ENCODE measurements at places on chromosomes 7 and 10.

DNA sequence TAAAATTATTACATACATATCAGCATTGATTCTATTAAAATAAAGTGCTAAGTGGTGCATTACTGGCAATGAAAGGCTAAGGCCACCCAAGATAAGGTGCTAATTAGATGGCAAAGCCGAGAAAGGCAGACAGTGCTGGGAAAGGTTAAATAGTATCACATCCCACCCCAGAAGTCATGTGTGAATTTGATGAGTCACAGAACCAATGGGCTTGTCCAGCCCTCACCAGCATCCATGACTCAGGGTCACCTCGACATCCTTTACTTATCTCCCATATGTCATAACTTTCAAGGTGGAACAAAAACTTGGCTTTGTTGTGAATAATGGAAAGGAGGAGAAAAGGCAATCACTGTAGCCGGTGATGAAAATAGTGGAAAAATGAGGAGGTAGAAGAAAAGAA, 459.1 kb downstream of the PLXNA4 start:
- DNase-seq = no peak

GRCh38 chr7:140677496-140677895, 4.8 kb downstream of the ADCK2 start:
- no peak for DNase-seq

GRCh38 chr10:102583435-102584417, 60.6 kb upstream of the TRIM8 start:
- peak; percentile 85 for DNase-seq

GRCh38 chr10:44316187-44316921, 68.5 kb downstream of the CXCL12 start:
- DNase-seq = no peak

GRCh38 chr7:77425101-77426051, 9.2 kb upstream of the GSAP start:
- peak; percentile 48 for DNase-seq

- DNase-seq = no peak
Measured at GRCh38 chr10:131246775-131247174, 64.7 kb downstream of the TCERG1L start.

GRCh38 chr10:3393958-3394357, 221.4 kb upstream of the PITRM1 start:
- DNase-seq = no peak

DNA sequence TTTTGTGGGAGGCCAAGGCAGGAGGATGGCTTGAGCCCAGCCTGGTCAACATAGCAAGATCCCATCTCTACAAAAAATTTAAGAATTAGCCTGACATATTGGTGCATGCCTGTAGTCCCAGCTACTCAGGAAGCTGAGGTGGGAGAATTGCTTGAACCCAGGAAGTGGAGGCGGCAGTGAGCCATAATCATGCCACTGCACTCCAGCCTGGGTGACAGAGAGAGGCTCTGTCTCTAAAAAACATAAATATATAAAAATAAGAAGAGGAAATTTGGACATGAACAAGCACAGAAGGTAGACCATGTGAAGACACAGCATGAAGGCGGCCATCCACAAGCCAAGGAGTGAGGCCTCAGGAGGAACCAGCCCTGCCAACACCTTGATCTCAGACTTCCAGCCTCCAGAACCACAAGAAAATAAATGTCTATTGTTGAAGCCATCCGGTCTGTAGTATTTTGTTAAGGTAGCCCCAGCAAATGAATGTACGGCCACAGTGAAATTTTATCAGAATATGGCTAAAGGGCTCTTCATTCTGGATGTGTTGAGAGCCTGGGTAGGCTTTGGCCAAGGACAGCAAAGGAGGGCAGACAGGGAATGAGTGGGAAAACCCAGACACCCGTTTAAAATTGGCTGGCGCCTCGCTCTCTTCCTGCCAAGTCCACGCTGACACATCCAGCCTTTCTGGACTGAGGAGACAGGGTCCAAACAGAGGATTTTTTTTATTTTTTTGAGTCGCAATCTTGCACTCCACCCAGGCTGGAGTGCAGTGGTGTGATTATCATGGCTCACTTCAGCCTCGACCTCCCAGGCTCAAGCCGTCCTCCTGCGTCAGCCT, 12.9 kb upstream of the GRID2IP start:
- no peak for DNase-seq

- no peak for DNase-seq
Measured at GRCh38 chr7:148722340-148723165, 23.9 kb downstream of the CUL1 start.

- no peak for DNase-seq
Measured at GRCh38 chr10:127195571-127196281, 665 bp downstream of the INSYN2A start.
